ENCODE measurements at places on chromosomes 6 and 20. TPM values are rescaled to one million over a fixed set of nuclear protein-coding genes. Genes with fewer than 3 reads are reported as not detected.

Gene SAMD10
- total RNA-seq: 6.9 TPM

Gene KIF25
- not detected for total RNA-seq

Gene PCK1
- total RNA-seq: 0.50 TPM

Gene LKAAEAR1
- 2.1 TPM for total RNA-seq
